ENCODE measurements at places on chromosomes 4 and X.

DNA sequence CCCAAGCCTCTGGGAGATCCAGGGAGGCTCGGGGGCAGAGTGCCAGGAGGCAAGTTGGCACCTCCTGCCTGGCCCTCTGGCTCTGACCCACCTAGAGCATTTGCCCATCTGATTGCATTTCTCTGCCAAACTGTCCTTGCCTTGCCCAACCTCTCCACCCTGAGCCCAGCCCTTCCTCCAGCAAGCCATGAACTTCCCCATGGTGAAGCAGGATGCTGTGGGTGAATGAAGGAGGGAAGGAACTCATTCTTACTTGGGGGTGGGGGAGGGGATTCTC lies 9.3 kb upstream of the CNGA2 start:
- no peak for DNase-seq

GRCh38 chrX:54818221-54818620 lies 10.7 kb downstream of the MAGED2 start:
- DNase-seq, result no peak

GRCh38 chr4:155903453-155903852 lies at the start of gene TDO2:
Gene TDO2 (plus strand): TSS chr4:155903696. CDS start chr4:155903759, 63 bp downstream.
- no peak for DNase-seq

DNA sequence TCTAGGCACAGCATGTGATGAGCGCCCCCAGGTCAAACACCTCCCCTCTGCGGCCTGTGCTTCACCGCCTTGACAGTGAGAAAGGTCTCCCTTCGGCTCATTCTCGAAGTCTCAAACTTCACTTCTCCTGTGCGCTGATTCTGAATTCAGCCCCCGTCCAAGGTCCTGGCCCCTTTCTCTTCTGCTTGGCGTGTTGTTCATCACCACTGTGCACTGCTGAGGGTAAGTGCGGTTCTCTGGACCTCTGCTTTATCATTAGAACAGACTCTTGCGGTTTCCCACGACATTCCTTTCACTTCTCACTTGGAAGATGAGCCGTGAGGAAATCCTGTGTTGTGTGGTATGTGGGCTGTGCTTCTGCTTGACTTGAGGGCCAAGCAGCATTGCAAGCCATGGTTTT lies 11.9 kb downstream of the HTT-AS start:
- DNase-seq, result no peak

GRCh38 chr4:7420661-7421040 lies 14.1 kb downstream of the PSAPL1 start:
- DNase-seq, result no peak

DNA sequence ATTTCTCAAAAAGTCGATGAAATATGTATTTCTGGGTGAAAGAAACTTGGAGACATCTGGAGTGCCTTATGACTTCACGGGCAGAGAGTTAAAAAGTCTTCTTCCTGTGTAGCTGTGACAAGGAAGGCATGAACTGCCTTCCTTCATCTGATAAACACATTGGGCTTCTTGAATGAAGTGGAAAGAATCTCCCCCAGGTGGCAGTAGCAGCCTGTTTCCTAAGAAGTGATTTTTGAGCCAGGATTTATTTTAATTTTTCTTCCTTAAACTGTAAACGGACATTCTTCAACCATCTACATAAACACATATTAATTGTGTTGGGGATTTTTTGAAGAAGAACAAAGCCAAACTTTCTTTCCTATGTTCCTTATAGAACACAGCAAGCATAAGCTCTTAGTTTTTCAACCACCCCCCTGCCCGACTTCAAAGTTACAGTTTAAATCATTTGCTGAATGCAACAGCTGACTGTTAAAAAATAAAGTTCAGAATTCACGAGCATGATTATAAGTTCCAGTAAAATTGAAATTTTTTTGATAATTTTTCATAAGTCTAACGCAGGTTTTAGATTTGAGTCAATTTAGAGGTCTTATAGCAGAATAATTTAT lies 980 bp upstream of the GIMD1 start:
- DNase-seq, result no peak

DNA sequence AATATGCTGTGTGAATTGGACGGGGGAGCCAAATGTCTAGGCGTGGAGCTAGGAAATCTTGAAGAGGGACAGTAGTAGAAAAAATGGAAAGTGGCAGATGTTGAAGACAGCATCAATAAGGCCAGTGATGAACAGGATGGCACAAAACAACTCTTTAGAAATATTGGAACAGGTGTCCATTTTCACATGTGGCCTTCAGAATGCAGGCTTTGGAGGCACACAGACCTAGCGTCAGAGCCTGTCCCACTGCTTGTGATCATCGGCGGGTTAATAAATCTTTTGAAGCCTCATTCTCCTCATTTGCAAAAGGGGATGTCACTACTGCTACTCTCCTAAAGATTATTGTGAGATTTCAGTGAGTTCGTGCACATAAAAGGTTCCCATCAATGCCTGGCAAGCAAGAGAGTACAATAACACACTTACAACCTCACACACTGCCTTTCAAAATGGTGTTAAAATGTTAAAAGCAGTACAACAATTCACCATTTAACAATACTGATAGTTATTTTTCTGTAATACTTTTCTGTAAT lies 2.4 kb downstream of the PDLIM3 start:
- DNase-seq, result no peak

GRCh38 chr4:102324730-102325129 lies 20.6 kb downstream of the SLC39A8 start:
- no peak for DNase-seq

- no peak for DNase-seq
Observed at GRCh38 chrX:17986977-17987376, 125.9 kb upstream of the RAI2 start.

DNA sequence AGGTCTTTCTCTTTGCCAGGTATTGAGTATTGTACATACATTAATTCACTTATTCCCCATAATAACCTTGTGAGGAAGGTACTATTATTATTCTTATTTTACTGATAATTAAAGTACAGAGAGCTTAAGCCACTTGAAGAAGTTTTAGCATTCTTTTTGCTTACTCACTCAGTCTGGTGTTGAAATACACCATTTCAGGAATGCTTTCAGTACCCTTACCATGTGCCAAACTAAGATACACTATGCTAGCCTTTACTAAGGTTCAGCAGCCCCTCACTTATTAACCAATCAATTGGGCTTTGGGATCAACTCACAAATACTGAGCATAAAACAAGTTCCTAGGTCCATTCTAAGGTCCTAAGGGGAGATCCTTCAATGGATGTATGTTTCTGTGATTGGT lies 179.0 kb upstream of the FGF13 start:
- no peak for DNase-seq

GRCh38 chr4:37365888-37366287 lies 121.3 kb downstream of the NWD2 start:
- no peak for DNase-seq

DNA sequence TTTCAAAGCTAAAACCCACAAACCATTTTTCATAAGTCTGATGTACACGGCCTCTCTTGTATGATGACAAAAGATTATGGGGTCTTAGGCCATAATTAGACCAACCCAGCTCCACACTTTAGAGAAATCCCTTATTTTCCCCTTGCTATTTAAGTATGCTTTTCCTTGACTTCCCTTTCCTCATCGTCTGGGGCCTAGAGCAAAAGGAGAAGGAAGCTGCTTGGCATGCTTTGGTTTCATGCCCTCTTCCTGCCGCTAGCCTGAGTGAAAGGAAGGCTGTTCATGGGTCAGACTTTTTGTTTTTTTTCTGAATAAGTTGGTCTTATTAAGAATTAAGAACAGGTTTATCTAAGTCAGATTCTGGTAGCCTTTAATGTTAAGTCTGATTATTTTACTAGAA lies 10.6 kb upstream of the RASGEF1B start:
- DNase-seq, result no peak

- DNase-seq, result no peak
Observed at GRCh38 chrX:131828482-131828881, 194.6 kb upstream of the STK26 start.

DNA sequence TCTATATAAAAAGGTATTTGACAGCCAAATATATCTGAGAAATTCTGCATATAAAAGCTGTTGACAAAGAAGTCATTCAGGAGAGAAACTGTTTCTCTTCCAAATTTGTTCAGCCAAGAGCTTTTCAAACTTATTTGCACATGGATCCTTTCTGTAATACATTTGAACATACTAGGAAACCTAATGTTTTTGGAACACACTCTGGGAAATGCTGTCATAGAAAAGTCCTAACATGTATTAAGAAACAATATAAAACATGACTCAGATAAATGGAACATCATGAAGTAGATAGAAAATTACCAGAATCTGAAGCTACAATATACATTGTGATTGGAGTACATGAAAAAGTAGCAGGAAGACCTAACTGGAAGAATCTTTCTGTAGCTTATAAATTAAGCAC lies 781.5 kb upstream of the EPHA5 start:
- DNase-seq, result no peak

DNA sequence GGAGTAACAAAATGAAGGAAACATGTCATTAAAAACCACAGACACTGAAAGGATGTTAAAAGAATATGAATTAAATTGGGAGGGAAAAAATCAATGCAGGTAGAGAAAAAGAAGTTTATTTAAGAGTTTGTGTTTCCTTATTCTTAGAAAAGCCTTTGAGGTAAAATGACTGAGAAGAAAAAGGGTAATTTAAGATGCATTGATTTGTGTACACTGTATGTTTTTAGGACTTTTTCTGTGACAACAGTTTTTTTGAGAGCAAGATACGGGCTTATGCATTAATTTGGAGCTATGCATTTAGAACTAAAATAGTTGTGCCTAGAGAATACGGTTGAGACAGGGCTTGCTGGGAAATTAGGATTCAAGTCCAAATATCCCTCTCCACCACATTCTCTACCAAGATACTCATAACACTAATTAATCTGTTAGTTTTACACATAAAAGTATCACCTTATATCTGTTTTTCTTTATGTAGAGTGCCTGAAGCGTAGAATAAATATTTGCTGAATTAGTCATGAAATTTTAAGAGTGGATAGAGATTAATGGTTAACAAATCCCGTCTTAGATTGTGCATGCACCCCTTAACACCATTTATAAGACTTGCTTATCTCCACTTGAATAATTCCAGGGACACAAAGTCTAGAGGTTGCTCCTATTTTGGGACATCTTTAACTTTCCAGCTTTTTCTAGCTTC lies 232.5 kb downstream of the PCDH7 start:
- DNase-seq, result no peak

- no peak for DNase-seq
Observed at GRCh38 chr4:187910741-187911140, 84.8 kb upstream of the ZFP42 start.

GRCh38 chr4:173013232-173013930 lies 155.2 kb upstream of the GALNT7 start:
- DNase-seq, result peak; percentile 46

- no peak for DNase-seq
Observed at GRCh38 chrX:68249401-68249831, 183.9 kb downstream of the OPHN1 start.

GRCh38 chr4:111537871-111538270 lies 607.4 kb upstream of the FAM241A start:
- no peak for DNase-seq

DNA sequence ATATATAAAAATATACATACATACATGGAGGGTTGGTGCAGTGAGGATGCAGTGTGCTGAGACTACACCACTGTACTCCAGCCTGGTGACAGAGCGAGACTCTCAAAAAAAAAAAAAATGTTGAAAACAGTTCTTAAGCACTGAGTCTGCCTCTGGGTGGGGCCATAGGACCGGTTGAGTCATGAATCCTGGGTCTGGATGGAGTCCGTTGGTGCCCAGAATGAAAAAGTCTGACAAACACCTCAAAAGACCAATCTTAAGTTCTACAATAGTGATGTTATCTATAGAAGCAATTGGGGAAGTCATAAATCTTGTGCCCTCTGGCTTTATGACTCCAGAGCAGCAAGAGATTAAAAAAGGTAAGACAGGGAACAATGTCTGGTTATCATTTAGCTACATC lies 70.4 kb downstream of the FGFBP1 start:
- no peak for DNase-seq

DNA sequence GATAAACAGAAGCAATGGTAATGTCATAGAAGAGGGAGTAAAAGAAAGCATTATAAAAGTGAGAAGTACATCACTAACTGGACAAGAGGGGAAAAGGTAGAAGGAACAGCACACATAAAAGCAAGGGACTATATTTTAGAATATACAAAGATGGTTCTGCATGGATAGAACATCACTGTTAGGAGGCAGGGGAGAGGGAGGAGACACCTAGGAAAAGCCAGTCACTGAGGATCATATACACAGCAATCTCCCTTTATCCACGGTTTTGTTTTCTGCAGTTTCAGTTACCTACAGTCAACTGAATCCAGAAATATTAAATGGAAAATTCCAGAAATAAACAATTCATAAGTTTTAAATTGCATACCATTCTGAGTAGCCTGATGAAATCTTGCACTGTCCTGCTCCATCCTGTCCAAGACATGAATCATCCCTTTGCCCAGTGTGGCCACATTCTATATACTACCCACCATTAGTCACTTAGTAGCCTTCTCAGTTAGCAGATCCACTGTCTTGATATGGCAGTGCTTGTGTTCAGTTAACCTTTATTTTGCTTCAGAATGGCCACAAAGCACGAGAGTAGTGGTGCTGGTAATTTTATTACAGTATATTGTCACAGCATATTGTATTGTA lies 74.2 kb downstream of the PPA2 start:
- DNase-seq, result no peak

- no peak for DNase-seq
Observed at GRCh38 chr4:567457-568350, 8.4 kb downstream of the TMEM271 start.

GRCh38 chrX:22534643-22535042 lies 261.9 kb downstream of the CBLL2 start:
- no peak for DNase-seq

- DNase-seq, result no peak
Observed at GRCh38 chr4:156954587-156954986, 17.0 kb downstream of the PDGFC start.

- DNase-seq, result no peak
Observed at GRCh38 chrX:104428231-104428630, 137.8 kb upstream of the IL1RAPL2 start.

DNA sequence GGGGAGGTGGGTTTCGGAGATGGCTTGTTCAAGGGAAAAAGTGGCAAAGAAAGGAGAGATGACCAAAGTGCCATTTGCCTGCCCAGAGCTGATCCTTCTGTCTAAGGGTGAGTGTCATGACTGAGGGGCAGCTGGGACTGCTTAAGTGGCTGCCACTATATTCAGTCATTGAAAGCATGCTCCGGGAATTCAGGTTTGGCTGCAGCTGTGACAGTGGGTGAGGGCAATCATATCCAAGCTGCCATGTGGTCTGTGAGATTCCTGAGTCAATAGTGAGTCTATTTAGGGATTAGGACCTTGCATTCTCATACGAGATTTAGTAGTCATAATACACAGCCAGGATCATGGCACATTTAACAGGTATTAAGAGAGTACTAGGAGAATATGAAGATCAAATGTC lies 138.8 kb upstream of the BANK1 start:
- no peak for DNase-seq

DNA sequence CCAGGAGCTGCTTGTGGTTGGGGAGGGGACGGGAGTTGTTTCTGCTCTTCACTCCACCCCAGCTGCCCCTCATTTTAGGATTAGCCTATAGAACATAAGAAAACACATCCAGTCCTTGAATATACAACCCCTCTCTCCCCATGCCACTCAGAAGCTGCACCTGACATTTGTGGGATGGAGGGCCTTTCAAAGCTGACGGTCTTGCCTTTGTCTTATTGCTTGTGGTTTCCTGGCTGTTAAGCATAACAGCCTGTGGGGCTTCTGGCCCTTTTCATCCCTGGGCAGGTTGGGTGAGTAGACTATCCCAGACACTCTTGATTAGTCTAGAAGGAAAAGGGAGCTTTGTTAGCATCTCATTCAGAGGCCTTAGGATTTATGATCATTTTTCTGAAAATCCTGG lies 407.6 kb upstream of the BOD1L1 start:
- no peak for DNase-seq

GRCh38 chr4:48065587-48066052 lies 49.0 kb downstream of the NIPAL1 start:
- no peak for DNase-seq

- no peak for DNase-seq
Observed at GRCh38 chr4:56448301-56448700, 12.2 kb downstream of the PAICS start.

Measured in activated CD4-positive, alpha-beta T cell treated with anti-CD3 and anti-CD28 coated beads, Interleukin-2, amount 50 U/mL, for 4 hours (primary cell).